ENCODE measurements at places on chromosomes 3 and 15. TPM values are rescaled to one million over a fixed set of nuclear protein-coding genes. Genes with fewer than 3 reads are reported as not detected.

GRCh38 chr3:134693226-134693625 lies 42.4 kb upstream of the KY start:
- no peak for DNase-seq

DNA sequence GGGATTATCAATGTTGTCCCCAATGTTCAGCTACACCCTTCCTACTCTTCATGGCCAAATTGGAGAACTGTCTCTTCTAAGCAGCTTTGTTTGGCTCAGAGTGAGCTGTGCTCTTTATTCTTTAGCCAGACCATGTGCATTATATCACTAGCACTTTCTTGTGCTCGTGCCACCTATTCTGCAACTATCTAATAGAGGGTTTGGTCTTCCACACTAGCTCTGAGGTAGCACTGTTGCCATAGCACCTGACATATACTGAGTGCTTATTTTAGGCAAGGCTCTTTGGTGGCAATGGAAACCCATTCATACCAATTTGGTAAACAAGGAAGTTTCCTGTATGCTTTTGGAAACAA lies 394.3 kb upstream of the C2CD4B start:
- DNase-seq, result no peak

GRCh38 chr3:171480526-171480925 lies 20.3 kb upstream of the TNIK start:
- no peak for DNase-seq

DNA sequence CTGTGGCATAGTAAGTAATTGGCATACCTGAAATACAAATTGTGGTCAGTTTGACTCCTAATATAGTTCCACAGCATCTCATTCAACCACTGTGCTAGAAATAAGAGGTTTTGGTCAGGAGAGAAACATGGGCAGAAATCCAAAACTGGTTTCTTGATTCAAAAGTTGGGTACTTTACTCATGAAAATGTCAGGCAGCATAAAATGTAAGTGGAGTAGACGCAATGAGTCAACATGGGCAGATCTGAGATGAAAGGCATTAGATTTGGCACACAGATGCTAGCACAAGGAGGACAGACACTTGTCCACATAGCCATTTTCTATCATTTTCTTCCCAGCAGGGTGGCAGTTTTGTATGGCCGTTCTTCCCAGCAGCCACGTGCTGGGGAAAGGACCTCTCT lies 255.8 kb upstream of the CDIN1 start:
- DNase-seq, result no peak

GRCh38 chr3:157174290-157174648 lies 14.3 kb upstream of the CCNL1 start:
- no peak for DNase-seq

DNA sequence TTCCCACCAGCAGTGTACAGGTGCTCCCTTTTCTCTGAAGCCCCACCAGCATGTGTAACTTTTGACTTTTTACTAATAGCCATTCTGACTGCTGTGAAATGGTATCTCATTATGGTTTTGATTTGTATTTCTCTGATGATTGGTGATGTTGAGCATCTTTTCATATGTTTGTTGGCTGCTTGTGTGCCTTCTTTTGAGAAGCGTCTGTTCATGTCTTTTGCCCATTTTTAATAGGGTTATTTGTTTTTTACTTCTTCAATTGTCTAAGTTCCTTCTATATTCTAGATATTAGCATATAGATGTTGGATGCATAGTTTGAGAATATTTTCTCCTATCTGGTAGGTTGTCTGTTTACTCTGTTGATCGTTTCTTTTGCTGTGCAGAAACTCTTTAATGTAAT lies 14.6 kb downstream of the ACTC1 start:
- DNase-seq, result no peak

DNA sequence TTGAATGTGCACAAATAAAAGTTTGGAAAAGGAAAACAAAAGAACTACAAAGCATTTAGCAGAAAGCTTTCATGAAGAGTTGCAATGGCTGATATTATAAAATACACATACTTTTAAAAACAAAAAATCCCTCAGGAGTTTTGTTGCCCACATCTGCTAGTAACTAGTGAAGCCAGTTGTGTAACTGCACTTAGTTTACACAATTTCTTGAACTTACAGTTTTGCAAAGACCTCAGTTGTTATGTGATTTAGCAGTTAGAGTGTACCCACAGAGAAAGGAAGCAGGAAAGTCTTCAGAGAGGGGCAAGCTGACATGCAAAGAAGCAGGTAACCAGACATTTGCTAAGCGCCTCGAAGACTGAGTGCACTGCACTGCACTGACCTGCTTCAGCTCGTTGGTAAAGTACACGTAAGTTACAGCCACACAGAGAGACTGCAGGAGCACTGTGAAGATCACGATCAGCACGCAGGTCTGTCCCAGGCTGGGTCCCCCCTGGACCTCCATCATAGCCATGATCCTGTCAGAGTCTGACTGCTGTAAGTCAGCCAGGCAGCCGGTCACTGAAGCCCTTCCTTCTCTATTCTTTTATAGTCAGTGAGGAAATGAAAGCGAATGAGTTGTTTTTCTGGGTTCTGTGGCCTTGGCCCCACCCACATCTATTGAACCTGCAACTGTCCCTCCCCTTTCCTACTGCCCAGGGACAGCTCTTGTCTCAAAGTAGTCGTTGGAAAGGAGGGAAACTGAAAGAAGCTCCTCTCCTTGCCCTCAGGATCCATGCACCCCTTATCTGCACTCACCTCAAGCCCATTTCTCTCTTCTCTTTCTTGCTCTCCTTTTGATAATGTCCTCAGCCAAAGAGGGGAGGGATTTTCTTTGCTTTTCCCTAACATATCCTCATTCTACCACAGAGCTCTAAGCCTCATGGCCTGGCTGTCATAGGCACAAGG lies at the start of gene TNFSF10:
Gene TNFSF10 (minus strand): TSS at position 560 of the 948 bp plus-strand sequence. CDS start 46 bp downstream, at position 514.
- no peak for DNase-seq

GRCh38 chr3:142636664-142637063 lies 40.5 kb downstream of the PLS1 start:
- no peak for DNase-seq

DNA sequence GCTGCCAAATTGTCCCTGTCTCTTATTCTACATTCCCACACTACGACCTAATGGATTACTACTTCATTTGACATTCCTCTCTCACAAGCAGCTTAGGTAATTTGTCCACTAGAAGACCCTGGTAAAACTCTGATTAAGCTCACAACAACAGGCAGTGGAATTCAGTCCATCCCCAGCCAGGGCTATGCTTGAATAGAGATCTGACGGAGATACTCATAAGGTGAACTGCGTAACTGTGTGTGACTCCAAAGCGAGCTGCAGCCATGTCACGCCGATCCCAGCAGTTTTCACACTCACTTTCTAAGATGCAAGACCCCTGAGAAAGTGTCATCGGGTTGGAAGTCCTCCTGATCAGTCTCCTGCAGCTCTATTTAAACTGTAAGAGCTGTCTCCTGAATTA lies 25.7 kb upstream of the ROBO2 start:
- no peak for DNase-seq

DNA sequence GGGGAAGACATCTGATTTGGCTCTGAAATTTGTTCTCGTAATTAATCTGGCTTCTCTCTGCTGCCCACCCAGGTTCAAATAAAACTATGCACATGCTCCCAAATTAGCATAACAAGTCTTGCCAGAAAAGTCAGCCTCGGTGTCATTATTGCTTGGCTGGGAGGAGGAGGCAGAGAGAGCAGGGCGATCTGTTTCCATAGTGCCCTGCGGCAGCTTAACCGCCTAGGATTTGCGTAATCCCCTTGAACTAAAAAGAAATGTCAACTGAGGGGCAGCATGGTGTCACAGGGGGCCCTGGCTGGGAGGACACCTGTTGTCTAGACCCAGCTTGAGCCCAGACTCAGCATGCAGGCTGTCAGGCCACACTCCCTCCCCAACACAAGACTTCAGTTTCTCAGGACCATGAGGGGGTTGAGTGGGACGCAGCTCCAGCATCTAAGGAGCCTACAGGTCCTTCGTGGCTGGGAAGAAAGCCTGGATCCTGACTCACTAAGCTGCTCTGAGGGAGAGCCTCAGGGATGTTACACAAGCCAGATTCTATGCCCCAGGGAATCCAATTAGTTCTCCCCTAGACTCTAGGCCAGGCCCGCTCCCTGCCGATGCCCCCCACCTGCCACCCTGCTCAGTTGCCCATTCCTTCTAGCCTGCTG lies 17.3 kb downstream of the MRPS11 start:
- no peak for DNase-seq

GRCh38 chr15:75208501-75209288 lies 7.0 kb downstream of the C15orf39 start:
- no peak for DNase-seq

DNA sequence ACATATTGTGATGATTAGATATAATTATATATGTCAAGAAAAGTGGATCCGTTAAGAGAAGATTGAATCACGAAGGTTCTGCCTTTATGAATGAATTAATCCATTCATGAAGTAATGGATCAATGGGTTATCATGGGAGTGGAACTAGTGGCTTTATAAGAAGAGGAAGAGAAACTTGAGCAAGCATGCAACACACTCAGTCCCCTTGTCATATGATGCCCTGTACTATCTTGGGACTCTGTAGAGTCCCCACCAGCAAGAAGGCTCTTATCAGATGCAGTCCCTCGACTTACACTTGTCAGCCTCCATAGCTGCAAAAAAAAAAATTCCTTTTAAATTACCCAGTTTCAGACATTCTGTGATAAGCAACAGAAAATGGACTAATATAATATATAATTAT lies 301.9 kb downstream of the RAP2B start:
- no peak for DNase-seq

- DNase-seq, result no peak
Observed at GRCh38 chr3:70832089-70832833, 519.8 kb upstream of the MDFIC2 start.

DNA sequence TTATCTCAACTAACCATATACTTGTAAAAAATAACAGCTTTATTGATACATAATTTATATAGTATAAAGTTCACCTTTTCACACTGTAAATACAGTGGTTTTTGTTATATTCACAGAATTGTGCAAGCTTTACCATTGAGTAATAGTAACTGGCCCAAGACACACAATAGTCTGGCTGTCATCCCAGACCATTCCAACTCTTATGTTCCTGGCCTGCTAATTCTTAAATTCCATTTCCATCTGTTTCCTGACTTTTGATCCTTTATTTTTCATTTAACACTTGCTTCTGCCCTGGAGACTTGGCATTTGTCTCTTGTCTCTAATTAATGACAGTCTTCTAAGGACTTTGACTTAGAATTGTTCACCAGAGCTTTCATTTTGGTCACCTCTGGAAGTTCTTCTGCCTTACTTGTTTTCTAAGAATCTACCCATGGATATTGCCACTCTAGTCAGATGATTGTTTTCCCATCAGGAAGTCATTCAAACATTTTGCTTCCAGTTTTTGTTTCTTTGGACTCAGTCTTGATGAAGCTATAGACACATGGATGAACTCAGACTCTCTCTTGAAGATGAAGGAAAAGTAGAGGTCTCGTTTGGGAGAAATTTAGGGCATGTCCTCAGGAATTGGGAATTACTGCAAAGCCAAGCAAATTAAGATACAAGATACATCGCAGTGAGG lies 27.2 kb upstream of the PLSCR4 start:
- no peak for DNase-seq

DNA sequence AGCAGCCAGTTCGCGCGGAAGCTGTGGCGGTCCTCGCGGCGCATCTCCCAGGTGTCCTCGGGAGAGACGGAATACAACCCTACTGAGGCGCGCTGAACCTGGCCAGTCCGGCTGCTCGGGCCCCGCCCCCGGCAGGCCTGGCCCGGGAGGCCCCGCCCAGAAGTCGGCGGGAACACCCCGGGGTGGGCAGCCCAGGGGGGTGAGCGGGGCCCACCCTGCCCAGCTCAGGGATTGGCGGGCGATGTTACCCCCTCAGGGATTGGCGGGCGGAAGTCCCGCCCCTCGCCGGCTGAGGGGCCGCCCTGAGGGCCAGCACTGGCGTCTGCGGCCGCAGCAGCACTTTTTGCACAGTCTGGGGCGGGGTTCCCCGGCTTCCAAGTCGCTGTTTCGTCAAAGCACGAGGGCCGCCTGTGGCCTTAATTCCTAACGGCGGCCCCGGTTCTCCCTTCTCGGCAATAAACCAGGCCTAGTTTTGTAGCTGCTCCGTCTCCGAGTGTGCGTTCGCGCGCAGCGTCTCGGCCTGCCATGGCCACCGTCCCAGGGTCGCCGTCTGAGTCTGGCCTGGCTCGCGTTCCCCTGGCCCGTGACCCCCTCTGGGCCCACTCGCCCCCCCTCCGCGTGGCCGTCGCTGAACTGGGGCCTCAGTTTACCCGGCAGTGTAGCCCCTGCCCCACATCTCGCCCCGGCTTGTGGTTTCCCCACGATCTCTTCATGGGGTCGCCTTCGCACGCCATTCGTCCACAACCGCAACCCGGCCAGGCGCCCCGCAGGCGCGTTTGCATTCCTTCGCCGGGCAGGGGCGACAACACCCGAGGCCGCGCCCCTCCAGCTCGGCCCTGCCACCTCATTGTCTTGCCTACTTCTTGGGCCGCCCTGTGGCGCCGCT lies 30.0 kb downstream of the NBEAL2 start:
- peak; percentile 73 for DNase-seq

GRCh38 chr3:25843332-25843731 lies 53.4 kb downstream of the OXSM start:
- DNase-seq, result no peak

DNA sequence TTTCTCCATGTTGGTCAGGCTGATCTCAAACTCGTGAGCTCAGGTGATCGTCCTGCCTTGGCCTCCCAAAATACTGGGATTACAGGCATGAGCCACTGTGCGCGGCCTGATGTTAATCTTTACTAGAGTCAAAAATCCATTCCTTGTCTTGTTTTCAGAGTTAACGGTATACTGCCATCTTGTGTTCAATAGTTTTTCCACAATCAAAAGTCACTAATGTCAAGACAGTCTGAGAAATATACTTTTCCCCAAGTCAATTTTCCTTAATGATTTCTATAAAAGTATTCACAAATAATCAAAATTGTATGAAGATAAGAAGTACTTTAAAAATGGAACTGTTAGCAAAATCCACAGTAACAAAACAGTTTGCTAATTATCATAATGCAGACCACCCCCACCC lies 8.5 kb downstream of the CRBN start:
- no peak for DNase-seq

- DNase-seq, result no peak
Observed at GRCh38 chr3:108091498-108092250, 843 bp upstream of the CD47 start.

GRCh38 chr3:193230610-193231009 lies 10.4 kb upstream of the PLAAT1 start:
- DNase-seq, result no peak

DNA sequence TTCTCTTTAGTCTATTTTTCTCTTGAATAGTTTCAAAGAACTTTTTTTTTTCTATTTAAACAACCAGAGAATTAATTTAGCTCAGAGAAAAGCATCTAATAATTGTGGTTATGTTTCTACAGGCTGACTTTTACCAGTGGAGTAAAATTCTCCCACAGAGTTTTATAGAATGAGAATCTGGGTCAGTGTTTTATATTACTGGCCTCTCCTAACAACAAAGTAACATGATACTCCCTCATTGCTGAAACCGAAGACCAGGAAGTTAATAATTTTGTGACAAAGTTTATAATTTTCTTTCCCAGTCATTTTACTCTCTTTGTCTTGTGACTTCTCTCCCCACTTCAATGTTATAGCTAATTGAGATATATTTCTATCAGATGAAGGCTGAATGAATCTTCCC lies 946.9 kb downstream of the EPHA3 start:
- no peak for DNase-seq

GRCh38 chr3:134373271-134374104 lies 759 bp downstream of the AMOTL2 start:
- peak; percentile 80 for DNase-seq

- DNase-seq, result no peak
Observed at GRCh38 chr15:36331531-36332275, 247.7 kb upstream of the CDIN1 start.

Gene IL17RB
- total RNA-seq, result 7.0 TPM

Gene TLR9
- not detected for total RNA-seq

Gene CLDN11
- total RNA-seq, result 10.5 TPM

Gene CFAP20DC
- 2.8 TPM for total RNA-seq

Gene HRH1
- not detected for total RNA-seq

Gene SLC15A2
- 2.0 TPM for total RNA-seq

Gene ECE2
- total RNA-seq, result 0.86 TPM

Gene PTPN23
- total RNA-seq, result 44.1 TPM
